ENCODE measurements at places on chromosomes 1 and 21. TPM values are rescaled to one million over a fixed set of nuclear protein-coding genes. Genes with fewer than 3 reads are reported as not detected.

Gene LAX1
- total RNA-seq: 1.6 TPM

Gene HAO2
- not detected for total RNA-seq

DNA sequence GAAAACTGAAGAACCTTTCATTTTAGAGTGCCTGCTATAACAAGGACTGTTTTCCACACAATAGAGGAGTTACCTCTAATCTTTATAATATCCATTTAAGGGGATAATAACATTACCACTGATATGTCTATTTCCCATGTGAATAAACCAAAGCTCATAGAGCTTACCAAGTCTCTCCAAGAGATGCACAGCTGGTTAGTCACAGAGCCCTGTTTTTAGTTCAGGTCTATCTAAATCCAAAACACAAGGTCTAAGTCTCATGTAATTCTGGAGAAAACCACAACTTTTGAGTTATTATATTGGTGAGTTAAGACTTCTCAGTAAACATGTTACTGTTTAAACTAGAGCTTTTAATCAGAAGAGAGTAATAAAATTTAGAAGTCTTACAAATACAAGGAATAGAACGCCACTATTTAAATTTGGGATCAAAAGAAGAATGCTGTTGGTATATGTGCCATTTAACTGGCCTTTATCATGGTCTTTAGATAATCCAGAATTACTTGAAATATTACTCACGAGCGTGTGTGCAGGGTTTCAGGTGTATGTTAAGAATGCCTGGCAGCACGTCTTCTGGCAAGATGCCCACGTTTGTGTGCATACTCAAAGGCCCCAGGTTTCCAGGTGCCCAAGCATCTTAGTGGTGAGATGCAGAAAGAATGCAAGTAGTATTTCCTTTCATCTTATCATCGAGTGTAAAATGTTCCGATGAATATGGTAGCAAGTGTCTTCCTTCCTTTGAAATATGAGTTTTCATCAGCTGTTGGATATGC, 190.6 kb downstream of the FMN2 start:
- no peak for DNase-seq

- no peak for DNase-seq
Observed at GRCh38 chr1:153776845-153777370, 1.7 kb downstream of the SLC27A3 start.

All from Peyer's patch (tissue), 4 donors.